Small intestine (tissue), 16 donors: ENCODE measurements at places on chromosomes 6 and 20. TPM values are rescaled to one million over a fixed set of nuclear protein-coding genes. Genes with fewer than 3 reads are reported as not detected.

DNA sequence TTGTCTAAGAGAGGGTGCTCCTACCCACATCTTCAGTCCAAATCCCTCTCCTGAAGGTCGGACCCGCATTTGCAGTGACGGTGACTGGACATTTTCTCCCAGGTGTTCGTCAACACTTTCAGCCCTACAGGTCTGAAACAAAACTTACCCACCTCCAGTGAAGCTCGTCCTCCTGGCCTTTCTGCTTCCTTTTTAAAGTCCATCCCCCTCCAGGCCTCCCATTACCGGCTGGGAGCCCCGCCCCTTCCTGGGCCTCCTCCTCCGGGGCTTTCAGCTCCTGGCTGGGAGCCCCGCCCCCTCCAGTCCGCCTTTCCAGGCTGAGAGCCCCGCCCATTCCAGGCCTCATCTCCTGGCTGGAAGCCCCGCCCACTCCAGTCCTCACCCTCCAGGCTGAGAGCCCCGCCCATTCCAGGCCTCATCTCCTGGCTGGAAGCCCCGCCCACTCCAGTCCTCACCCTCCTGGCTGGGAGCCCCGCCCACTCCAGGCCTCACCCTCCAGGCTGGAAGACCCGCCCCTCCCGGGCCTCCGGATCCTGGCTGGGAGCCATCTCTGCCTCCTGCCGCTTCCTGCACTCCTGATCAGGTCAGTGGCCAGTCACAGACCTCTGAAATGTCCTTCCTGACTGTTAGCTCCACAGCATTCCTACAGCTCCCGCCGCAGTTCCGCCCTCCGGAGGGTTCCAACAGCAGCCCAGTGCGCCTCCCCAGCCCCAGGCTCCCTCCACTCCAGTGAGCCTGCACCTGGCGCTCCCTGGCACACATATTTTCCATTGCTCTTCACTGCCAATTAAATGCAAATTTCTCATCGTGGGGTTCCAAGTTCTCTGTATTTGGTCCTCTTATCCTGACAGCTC lies 98.5 kb downstream of the LY86 start:
- peak; percentile 95 for DNase-seq

DNA sequence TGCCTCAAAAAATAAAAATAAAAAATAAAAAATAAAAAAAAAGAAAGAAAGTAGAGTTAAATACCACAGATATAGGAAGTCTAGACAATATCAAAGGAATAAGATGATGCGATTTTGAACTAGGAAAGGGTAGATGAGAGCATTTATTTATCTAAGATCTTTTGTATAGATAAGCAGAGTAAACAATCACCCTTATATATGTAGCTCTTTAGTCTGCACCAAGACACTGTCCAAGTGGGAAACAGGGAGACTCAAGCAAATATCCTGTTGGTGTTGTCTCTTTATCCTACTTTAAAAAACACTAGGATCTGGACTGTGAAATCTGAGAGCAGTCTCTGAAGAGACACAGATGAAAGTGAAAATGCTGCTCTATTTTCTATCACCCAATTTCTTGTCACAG lies 587.0 kb upstream of the FLRT3 start:
- no peak for DNase-seq

DNA sequence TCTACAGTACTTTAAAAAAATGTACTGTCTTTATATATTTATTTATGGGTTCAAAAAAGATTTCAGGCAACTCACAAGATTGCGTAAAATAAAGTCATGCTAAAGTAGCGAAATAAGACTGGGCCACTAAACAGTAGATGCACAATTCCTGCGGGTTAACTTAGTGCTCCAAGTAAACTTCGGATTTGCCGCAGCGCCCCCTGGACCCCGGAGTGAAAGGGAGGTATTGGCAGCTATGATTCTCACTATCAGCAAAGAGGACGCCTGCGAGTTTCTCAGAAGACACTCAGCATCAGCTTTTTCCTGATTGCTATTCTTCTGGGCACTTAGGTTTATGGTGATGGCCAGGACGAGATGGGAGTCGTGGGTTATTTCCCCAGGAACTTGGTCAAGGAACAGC lies 1.4 kb downstream of the OTOR start:
- no peak for DNase-seq

GRCh38 chr20:3749087-3749688 lies 16.7 kb downstream of the HSPA12B start:
- no peak for DNase-seq

The ABHD16A gene
- polyA plus RNA-seq = 34.6 TPM
